Uterus (tissue), 4 donors: ENCODE measurements at places on chromosomes 3 and 15.

GRCh38 chr15:99492275-99492674 is 73.5 kb upstream of the MEF2A start:
- DNase-seq, result no peak

- no peak for DNase-seq
These were observed 312.7 kb upstream of the DPH6 start for GRCh38 chr15:35858707-35859106.

DNA sequence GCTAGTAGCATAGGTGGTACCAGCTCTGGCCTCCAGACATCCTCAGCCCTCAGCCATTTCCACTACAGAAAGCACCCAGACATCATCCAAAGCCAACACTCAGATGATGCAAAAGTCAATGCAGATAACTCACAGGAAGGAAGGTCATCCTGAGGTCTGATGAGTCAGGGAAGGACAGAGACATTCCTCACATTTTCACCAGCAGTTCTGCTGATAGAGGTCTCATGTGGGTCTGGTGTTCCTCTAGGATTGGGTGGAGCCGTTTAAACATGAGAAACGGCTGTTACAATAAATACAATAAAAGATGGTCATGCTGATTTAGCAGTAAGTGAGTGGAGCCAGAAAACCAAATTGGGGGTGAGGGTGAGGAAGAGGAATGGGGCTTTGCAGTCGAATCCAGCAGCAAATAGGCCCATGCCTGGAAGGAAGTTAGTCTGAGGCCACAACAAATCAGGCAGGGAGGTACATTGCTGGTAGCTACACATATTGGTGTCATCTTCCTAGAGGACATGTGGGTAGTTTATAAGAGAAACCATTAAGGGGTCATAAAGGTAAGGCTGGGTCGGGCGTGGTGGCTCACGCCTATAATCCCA is 33.3 kb upstream of the FLNB start:
- DNase-seq, result no peak

- DNase-seq, result no peak
These were observed 438.2 kb upstream of the PROK2 start for GRCh38 chr3:72223116-72223515.

DNA sequence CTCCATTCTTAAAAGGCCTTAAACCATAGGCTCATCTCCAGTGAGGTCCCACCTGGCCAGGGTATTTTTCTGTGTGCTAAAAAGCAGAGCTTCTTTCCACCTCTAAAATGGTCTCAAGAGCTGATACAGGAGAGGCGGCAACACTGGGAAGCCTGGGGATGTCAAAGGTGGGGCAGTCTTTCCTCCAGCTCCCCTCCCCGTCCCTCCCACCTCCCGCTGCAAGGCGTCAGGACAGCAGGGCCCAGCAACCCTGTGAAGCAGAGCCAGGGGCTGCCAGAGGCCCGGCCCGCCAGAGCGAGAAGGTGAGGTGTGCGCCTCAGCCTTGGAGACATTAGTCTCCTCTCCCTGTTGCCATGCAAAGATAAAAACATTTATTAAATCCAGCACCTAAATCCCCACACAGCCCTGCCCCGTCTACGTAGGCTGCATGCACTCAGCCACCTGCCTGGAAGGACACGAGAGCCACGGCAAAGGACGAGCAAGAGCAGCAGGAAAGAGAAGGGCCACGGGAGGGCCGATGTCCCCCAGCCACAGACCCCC is 75.6 kb downstream of the FAM174B start:
- DNase-seq, result no peak
